ENCODE measurements at places on chromosomes 4 and X. TPM values are rescaled to one million over a fixed set of nuclear protein-coding genes. Genes with fewer than 3 reads are reported as not detected.
A peak's percentile ranks its signal among the peaks of the same experiment; 100 is the strongest.

- no peak for DNase-seq
Observed at GRCh38 chrX:16975233-16975632, 28.8 kb downstream of the REPS2 start.

Gene OPRPN
- total RNA-seq = not detected

- no peak for DNase-seq
Observed at GRCh38 chrX:139924696-139925095, 8.2 kb downstream of the ATP11C start.

Gene PRDM5
- total RNA-seq = 12.2 TPM

Gene IL13RA2
- 0.22 TPM for total RNA-seq

DNA sequence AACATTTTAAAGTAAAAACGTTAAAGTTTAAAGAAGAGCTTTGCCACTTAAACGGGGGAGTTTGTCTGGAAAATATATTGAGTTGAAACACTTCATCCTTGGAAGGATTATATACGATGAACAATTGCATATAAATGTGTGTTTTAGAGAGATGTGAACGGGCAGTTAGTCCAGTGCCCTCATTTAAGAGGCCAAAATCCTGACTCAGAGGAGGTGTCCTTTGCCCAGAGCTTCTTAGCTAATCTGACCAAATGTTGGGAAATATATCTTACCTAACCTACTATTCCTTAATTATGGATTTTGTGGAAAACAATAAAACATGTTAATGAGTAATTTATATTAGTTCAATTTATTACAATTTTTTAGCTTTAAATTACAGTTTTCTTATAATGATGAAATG lies 327.2 kb upstream of the DIPK2B start:
- DNase-seq = no peak

Gene CXCL11
- 0.72 TPM for total RNA-seq

DNA sequence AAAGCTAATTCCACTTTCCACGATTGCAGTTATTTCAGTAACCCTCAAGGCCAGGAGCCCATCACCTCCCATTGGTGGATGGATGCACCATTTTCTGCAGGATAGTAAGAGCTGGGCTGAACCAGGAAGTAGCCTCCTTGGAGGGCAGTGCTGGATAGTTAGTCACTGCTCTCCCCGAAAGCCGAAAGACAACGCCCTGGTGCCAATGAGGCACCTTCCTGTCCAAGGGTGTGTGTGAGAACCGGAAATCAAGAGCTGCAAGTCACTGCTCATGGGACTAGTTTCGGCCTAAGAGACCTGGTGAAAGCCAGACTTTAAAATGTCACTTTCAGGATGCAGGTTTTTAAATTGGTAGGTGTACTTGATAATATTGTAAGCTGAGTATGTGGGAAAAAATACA lies 203.8 kb upstream of the HS3ST1 start:
- DNase-seq = no peak

GRCh38 chr4:170167678-170168077 lies 77.9 kb upstream of the AADAT start:
- no peak for DNase-seq

- DNase-seq = no peak
Observed at GRCh38 chr4:159071178-159071968, 31.5 kb upstream of the RAPGEF2 start.

GRCh38 chr4:17065821-17066220 lies 167.4 kb upstream of the LDB2 start:
- no peak for DNase-seq

GRCh38 chr4:123603165-123603564 lies 206.6 kb downstream of the SPRY1 start:
- no peak for DNase-seq

DNA sequence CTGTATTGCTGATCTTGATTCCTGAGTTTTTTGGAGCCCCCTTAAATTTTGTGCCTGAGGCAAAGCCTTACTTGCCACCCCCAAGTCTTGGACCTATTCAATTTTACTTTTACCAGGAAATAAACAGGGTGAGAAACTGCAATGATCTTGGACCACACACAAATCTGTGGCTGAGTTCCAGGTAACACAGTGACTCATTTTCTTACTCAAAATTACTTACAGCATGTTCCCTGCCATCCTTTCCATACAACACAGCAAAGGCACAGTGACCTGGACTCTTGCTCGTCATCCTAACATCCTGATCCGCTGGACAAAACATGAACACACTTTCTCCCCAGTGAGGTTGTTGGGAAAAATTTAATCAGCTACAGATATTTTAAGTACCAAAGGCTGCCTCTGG lies 60.7 kb upstream of the S100G start:
- no peak for DNase-seq

DNA sequence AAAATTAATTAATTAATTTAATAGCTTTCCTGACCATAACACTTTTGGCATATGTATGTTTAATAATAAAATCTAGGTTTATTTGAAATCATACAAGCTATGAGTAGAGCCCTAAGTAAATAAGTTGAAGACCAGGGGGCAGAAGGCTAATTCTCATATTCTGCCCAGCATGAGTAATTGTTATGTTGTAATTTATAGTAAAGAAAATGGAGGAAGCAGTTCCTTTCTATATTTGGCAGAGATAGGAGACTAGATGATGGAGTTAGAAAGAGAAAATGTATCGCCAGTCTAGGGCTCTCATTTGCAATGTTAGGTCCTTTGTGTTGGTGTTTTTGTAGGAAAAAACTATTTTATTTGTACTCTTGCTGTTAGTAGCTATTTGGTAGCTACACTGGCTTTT lies 89.1 kb downstream of the FNIP2 start:
- DNase-seq = no peak

DNA sequence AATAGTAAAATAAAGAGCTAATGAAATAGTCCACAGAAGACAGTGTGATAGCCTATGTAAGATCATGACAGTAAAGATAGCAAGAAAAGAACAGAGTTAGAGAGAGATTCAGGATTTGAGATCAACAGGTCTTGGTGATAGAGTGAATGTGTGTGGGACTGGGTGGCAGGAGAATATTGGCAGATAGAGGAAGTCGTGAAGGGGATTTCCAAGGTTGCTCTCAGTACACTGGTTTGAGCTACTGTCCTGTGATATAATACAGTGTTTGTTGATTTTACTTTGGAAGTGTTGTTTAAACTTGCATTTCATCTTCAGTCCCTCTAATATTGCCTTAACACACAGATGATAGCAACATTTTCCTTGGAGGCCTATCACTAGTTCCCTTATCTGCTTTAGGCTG lies 44.1 kb downstream of the DTHD1 start:
- DNase-seq = peak; percentile 13

Gene SLC49A3
- total RNA-seq = 9.9 TPM

- no peak for DNase-seq
Observed at GRCh38 chr4:98150092-98150761, 7.0 kb upstream of the STPG2 start.

Gene TMEM144
- 36.7 TPM for total RNA-seq

Gene KIT
- 16.8 TPM for total RNA-seq

Gene NEUROG2
- total RNA-seq = not detected

DNA sequence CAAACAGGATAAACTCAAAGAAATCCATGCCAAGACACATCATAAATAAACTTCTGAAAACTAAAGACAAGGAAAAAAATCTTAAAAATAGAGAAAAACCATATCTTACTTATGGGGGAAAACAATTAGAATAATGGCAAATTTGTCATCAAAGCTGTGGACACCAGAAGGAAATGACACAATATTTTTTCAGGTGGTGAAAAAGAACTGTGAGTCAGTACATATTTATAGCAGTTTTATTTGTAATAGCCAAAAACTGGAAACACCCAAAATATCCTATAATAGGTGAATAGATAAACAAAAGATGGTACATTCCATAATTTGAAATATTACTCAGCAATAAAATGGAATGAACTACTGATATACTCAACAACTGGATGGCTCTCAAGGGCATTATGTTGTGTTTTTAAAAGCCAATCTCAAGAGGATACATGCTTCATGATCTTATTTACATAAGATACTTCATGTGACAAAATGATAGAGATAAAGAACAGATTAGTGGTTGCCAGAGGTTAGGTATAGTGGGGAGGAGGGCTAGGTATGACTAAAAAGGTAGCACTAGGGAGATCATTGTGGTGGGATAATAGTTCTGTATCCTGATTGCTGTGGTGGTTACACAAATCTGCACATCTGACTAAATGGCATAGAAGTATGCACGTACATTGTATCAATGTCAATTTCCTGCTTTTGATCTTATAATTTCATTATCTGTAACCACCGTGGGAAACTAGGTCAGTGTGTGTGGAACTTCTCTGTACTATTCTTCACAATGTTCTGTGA lies 191.9 kb downstream of the PPP1R2C start:
- DNase-seq = no peak

GRCh38 chrX:10833299-10834169 lies 213.1 kb upstream of the MID1 start:
- peak; percentile 62 for DNase-seq

- no peak for DNase-seq
Observed at GRCh38 chr4:37367901-37368300, 123.4 kb downstream of the NWD2 start.

Gene BEX1
- 7.3 TPM for total RNA-seq

DNA sequence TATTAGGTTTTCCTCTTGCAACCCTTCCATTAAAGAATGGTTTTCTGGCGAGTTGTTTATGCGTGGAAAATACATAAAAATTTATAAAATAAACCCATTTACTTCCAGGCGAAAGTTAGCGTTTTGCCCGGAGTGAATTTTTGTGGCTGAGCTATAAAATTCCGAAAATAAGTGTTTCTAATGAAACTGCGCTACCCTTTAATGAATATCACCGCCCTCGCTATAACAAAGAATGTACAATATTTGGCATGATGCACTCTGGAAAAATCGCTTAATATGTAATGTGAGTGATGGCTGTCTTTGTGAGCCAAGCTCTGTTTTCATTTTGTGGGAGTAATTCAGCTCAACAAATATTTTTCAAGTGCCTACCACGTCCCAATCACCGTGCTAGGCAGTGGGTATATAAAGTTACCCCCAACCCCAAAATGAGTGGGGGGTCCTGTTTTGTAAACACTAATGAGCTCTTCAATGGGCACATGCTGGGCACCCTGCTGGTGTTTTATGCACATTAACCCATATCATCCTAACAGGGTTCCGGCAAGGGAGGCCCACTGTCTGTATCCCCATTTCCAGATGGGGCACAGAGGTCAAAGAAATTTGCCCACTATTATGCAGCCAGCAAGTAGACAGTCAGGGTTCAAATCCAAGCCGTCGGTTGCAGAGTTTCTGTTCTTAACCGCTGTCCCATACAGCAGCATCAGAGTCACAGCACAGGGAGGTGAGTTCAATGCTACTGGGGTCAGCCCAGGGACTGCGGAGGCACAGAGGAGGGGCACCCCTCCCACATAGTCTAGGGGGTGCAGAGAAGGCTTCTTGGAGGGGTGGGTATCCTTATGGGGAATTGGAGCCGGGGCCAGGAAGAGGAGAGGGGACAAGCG lies 65.7 kb upstream of the STX18 start:
- no peak for DNase-seq

GRCh38 chr4:105859233-105859632 lies 36.0 kb upstream of the NPNT start:
- no peak for DNase-seq

DNA sequence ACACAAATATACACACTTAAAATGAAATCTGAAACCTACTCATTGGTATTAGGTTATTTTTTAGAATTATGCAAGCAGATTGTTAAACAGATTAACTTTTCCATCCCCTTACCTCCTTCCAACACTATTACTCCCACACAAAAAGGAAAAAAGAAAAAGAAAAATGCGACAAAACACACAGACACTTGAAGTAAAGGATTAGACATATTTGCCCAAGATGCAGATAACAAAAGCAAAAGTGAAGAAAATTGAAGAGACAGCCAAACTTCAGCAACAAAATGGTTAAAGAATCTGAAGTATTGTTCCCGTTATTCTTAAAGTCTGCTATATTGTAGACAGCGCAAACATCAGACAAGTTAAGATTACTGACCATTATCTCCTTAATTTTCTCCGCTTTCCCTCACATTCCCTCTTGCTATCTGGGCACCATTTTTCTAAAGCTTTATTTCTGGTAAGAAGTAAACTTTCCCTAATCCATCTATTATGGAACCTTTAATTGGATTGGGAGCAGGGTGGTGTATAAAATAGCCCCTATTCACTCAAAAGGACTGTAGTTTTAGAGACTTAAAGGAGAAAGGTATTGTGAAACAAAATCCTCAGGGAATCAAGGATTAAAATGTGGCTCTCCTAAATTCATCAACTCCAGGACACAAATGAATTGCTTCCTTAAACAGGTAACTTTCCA lies 34.7 kb upstream of the MAB21L2 start:
- DNase-seq = no peak

Gene SASH3
- 7.2 TPM for total RNA-seq

Gene RPL39
- total RNA-seq = 1,241 TPM

DNA sequence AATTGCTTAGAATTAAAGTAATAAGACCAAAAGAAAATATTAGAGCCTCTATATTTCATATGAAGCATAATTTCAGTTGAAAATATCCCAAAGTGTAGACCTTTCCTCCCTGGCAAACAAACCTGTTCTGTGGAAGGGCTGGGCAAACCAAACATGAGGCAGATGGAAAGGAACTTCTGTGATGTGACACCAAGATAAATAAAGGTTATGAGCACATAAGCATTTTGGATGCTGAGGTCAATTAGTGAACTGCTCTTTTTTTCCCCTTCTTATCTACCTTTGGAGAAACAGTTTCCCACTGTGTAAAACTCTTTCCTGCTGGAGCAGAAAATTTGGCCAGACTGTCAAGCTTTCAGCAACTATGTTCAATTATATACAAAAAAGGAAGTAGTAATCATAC lies 109.6 kb upstream of the STIM2 start:
- DNase-seq = no peak

DNA sequence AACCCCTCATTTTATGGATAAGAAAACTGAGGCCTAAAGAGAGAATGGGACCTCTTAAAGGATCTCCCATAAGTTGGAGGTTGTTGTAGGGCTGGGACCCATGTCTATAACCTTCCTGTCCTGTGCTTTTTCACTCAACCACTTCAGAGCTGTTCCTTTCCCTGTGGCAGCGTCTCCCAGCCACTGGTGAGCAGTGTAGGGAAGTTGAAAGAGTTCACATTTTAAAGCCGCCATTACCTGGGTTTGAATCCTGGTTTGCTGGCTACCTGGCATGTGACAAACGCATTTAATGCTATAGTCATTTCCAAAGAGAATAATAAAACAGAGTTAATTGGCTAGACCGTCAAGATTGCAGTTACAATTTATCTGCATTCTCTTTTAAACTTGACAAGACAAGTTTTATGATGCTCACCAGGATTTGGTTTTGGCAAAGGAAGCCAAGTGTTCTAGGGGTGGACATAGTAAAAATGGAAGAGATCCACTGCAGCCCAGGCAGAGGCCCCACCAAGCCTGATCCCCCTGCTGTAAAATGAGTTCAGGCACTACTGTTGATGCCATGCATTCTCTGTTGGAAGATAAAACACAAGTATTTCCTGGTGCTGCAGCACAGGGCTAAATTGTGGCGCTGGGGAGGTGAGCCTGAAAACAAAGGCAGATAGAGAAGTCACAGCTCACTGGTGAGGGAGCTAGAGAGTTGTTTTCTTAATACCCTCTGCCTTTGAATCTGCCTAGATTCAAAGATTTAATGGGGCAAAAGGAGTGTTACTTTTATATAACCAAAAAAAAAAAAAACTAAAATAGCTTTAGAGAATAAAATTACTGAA lies 218.7 kb downstream of the NWD2 start:
- DNase-seq = peak; percentile 63

Gene MAGEB2
- not detected for total RNA-seq

Gene CEP135
- 5.9 TPM for total RNA-seq

- DNase-seq = peak; percentile 67
Observed at GRCh38 chr4:8010618-8011017, 71.0 kb upstream of the AFAP1 start.

Gene DCAF4L1
- total RNA-seq = 0.05 TPM

- DNase-seq = no peak
Observed at GRCh38 chrX:127708155-127708554, 344.0 kb downstream of the ACTRT1 start.
